Ascending aorta (tissue), 2 donors: ENCODE measurements at places on chromosomes 12 and 14. TPM values are rescaled to one million over a fixed set of nuclear protein-coding genes. Genes with fewer than 3 reads are reported as not detected.
A peak's percentile ranks its signal among the peaks of the same experiment; 100 is the strongest.

DNA sequence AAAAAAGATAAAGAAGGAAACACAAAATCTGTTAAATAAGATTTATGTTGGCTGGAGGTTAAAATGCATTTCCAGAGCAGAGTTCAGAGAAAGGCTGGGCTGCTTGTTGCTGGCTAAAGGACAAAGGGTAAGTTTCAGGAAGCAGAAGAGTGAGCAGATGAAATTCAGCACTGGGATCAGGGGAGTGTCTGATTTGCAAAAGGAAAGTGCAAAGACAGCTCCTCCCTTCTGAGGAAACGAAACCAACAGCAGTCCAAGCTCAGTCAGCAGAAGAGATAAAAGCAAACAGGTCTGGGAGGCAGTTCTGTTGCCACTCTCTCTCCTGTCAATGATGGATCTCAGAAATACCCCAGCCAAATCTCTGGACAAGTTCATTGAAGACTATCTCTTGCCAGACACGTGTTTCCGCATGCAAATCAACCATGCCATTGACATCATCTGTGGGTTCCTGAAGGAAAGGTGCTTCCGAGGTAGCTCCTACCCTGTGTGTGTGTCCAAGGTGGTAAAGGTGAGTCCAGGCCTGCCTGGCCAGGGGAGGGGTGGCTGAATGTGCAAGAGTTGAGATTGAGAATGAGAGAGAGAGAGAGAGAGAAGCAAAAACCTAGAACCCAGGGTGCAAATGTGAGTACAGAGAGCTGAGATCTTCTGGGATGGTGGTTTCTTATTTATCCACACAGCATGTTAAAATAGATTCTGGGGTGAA is at the start of gene OAS1:
TSS of gene OAS1 (plus strand) at position 251 of the 703 bp plus-strand sequence. CDS start at position 329, 78 bp downstream.
- no peak for DNase-seq
- H3K27ac ChIP-seq, result peak within 1 kb of the TSS; percentile 49
- H3K4me1 ChIP-seq, result peaks cover 31% of the 10 kb centered on the region
- no peaks in the 10 kb centered on the region for H3K27me3 ChIP-seq
- peak within 1 kb of the TSS; percentile 35 for H3K4me3 ChIP-seq

DRAM1 gene
- total RNA-seq, result 8.8 TPM

DNA sequence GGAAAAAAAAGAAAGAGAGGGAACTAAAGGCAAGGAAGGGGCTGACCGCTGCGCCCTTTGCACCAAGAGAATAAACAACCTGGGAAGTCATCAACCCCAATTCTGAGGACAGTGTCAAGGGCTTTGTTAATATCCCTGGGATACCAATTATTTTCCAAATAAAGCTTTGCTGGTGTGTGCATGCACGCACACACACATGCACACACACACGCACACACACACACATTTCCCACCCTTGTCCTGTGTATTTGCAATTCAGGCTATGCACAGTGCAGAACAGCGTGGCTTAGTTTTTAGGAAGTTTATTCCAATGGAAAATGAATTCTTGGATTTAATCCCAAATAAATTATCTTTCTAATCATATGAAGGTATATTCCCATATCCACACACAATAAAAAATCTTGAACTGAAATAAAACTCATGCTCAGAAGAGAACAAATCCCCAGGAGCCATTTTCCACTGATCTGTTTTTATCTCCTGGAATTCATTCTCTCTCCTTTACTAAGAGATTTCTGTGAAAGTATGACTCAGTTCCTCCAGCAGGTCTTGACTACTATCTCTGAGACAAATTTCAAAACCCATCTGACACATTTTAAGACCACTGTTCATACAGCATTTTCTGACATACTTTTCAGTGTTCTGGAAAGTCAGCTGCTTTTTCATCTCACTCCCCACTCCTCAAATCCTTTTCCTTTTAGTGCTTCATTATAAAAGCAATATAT is 334.4 kb upstream of the ATP2B1 start:
- H3K4me1 ChIP-seq, result no peaks in the 10 kb centered on the region
- H3K27me3 ChIP-seq, result no peaks in the 10 kb centered on the region
- no peak overlapping the region for H3K4me3 ChIP-seq
- no peaks in the 10 kb centered on the region for H3K36me3 ChIP-seq
- no peak overlapping the region for H3K27ac ChIP-seq

DNA sequence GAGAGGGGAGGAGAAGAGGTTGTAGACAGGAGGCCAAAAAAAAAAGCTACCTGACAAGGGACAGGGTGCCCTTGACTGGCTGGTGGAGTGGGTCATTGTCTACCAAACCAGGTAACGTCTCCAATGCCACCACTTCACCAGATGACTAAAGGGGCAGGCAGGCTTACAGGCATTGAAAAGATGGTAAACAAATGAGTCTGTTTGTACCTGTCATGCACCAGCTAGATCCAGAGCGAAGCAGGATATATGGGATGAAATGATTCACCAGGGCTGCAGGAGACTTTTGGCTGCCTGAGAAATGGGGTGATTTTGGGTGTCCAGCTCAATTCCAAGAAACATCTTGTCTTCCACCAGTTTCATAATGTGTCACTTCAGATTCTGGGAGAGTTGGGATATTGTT is 4.0 kb downstream of the C12orf54 start:
- no peaks in the 10 kb centered on the region for H3K27me3 ChIP-seq
- H3K36me3 ChIP-seq, result no peaks in the 10 kb centered on the region
- no peaks in the 10 kb centered on the region for H3K4me1 ChIP-seq
- no peak for DNase-seq
- no peak overlapping the region for H3K4me3 ChIP-seq
- no peak overlapping the region for H3K27ac ChIP-seq

FSCB gene
- total RNA-seq, result not detected

DNA sequence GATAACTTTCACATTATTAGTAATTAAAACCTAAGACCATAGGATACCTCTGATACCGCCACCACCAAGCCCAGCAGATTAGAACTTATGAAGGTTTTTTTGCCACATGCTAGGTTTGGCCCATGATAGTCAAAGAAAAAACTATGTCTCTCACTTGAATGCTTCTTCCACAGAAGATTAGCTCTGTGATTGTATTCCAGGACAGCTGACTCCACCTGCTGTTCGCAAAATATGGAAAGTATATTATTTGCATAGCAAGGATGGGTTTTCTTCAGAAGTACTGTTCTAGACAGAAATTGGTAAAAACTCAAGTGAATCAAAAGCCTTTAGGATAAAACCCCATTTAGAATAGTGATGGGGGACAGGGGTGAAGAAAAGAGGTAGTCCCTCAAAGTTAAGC is 42.2 kb downstream of the PPFIBP1 start:
- H3K36me3 ChIP-seq, result no peaks in the 10 kb centered on the region
- no peaks in the 10 kb centered on the region for H3K27me3 ChIP-seq
- no peak for DNase-seq
- H3K4me1 ChIP-seq, result no peaks in the 10 kb centered on the region

TEX52 gene
- total RNA-seq, result not detected
